Fibroblast of gingiva (primary cell): ENCODE measurements at places on chromosomes 5 and 9.

- peak; percentile 70 for DNase-seq
These were observed 2.7 kb upstream of the PDGFRB start for GRCh38 chr5:150158170-150158949.

DNA sequence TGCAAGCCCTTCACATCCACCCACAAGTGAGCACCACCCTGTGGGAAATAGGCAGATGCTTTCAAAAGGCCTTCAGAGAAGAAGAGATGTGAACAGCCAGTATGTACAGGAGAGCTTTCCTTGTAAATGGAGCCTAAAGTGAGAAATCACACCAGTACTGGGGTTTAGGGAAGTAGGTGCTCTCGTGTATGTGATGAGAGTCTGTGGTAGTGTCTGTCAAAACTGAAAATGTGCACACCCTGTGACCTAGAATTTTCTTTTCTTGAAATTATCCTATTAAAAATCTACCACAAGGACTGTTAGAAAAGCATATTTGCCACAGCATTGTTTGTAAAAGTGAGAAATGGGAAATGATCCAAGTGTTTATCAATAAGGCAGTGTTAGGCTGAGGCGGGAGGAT lies 16.6 kb downstream of the OTULINL start:
- no peak for DNase-seq

DNA sequence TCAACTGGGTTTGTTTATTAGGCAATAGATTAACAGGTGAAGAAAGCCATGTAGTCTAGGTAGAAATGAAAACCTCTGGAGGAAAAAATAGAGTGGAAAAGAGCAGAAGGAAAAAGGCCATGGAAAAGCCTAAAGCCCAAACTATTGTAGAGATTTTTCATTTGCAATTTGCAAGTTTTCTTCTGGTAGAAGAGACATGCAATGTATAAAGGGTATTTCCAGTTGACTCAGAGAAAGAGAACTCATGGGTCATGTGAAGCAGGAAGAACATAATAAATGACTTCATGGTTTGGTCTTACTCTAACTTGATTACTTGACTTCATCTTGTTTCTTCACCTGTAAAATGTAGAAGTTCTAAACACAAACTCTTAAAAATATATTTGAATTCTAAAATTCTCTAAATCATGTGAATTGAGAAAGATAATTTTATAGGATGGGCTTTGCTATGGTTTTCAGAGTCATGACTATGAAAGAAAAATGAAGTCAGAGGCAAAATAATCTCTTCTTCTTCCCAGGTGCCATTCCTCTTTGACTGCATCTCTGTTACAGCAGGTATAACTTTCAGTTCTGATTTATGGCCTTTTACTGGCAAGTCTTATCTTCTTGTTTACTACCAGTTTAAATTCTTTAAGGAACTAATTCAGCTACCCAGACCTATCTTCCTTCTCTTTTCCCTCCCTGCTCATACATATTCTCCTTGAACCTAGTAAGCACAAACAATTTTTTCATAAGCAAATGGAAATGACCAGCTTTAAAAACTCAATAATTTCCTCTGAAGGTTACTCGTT lies 47.7 kb upstream of the TMC1 start:
- no peak for DNase-seq

GRCh38 chr5:158947846-158948245 lies 151.9 kb downstream of the EBF1 start:
- no peak for DNase-seq

DNA sequence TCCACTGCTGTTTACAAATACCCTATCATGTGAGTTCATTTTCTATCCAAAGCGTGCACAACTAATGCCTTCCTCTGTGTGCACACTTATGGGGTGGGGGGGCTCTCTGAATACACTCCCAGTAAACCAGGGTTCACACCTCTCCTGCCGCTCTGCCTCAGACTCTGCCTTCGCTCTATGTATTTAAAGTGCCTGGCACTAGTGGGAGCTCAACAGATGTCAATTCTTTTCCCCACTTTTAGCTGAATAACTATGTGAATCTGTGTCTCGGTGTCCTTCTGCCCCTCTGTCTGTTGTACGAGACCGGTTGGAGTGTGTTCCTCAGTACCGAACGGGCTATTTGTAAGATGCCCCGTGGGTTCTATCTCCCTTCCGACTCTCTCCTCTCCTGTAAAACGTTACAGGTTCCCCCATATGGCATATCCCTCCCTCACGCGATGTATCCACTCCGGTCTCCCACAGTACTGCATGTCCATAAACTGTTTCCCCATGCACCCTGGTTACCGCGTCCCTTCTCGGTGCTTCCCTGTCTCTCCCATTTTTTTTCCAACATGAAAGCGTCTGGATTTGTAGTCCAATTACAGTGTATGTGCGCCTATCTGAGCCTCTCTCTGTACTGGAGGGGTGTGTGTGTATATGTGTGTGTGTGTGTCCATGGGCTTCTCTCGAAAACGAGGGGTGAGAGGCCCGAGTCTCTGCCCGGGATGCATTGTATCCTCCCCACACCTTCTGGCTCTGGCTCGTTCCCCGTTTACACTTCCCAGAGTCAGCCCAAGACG lies 1.6 kb downstream of the ELL2 start:
- DNase-seq: peak; percentile 36

- peak; percentile 84 for DNase-seq
These were observed 128.6 kb upstream of the GRHPR start for GRCh38 chr9:37293664-37294524.

DNA sequence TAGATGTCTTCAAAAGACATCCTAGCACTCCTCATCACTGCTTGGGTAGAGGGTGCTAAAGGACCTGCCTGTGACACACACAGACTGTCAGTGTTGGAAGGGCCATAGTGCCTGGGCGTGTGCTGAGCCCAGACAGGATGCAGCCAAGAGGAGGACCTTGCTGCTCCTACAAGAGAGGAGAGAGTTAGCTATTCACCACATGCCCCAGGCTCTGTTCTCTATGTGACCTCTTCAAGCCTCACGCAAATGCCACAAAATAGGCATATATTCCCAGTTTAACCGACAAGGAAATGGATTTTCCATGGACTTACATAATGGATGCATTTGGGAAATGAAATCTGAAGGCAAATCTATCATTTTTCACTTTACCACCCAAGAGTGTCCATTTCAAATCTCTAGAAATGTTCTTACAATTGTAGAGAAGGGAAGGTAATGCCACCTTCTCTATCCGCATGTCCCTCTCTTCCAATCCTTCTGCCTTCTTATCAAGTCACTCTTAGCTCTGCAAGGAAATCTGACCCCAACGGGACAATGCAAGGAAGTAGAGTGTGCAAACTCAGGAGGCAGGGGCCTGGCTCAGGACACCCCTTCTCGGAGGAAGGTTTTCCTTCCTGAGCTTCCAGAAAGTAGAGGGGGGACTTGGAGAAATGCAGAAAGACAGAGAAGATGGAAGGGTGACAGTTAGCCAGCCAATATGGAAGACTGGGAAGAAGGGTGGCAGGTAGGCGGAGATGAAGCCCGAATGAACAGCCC lies 49.5 kb downstream of the TRIM32 start:
- no peak for DNase-seq

- no peak for DNase-seq
These were observed 1768.9 kb upstream of the CDH9 start for GRCh38 chr5:28807195-28807729.

- DNase-seq: no peak
These were observed 9.4 kb downstream of the DAB2IP start for GRCh38 chr9:121660876-121661275.

- no peak for DNase-seq
These were observed 24.6 kb upstream of the KIF2A start for GRCh38 chr5:62281411-62281810.

DNA sequence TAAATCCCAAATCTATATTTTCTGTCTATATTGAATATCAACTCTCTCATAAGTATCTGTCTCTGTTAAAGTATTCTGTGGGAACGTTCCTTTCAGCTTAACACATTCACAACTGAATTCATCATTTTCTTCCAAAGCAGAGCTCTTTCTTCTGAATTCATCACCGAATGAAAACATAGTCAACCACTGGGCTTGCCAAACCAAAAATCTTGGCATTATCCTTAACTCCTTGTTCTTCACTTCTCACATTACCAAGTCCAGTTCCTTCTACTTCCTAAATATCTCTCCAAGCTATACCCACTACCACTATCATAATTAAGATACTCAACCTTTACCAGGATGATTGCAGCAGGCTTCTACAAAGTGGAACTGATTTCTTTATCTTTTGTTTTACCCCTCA lies 559.8 kb downstream of the MAT2B start:
- DNase-seq: no peak

GRCh38 chr5:72472666-72473422 lies 34.4 kb downstream of the ZNF366 start:
- peak; percentile 63 for DNase-seq

DNA sequence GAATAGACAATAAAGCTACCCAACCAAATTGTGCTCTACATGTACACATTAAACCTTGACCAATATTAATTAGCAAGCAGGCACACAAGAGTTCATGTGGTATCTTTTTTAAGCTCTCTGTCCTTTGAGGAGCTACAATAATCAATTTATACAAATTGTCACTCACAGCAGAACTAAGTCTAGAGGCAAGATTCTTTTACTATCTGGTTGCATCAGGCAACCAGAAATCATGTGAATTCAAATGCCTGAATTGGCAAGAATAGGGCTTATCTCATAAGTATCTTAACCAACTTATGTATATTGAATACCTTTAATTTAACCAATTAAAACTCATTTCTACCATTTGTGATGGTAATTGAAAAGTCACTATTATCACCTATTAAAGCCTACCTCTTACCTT lies 145.5 kb upstream of the HAPLN1 start:
- DNase-seq: no peak

DNA sequence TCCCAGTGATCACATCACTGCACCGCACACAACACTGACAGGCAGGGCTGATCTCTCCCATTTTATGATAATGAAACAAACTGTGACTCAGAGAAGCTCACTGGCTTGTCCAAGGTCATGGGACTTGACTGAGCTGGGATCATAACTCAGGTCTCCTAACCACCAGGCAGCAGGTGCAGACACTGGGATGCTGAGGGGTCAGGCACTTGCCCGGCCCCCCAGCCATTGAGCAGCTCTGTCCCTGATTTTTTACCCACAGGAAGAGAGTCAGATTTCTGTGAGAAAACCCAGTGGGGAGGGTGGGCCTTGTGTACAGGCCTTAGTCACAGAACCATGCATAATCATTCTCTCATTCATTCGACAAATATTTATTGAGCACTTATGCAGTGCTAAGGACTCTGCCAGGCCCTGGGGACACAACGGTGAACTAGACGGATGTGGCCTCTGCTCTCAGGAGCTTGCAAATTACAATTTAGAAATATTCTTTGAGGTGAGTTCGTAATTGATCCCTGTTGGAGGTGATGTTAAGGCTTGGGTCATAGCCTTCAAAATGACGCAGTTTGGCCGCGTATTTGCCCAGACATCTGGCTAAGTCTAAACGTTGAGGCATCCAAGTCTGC lies 54.5 kb upstream of the TGFBR1 start:
- no peak for DNase-seq

DNA sequence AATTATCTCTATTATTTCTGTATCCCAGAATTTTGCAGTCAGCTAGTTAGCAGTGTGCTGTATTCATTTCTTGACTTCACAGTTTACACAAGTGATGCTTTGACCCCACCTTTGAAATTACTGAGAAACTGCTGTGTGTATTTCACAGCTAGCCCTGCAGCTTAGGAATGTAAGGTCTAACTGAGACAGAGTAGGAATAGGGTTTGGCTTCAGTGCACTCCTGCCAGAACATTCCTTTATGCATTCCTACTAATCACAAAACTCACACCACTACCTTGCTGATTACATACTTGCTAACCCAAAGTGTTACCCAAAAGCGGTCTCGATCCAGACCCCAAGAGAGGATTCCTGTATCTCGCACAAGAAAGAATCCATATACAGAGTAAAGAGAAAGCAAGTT lies 551.8 kb downstream of the CDH9 start:
- DNase-seq: no peak

- no peak for DNase-seq
These were observed 13.9 kb downstream of the SLC36A1 start for GRCh38 chr5:151461312-151461711.

GRCh38 chr5:100584889-100585288 lies 49.7 kb downstream of the FAM174A start:
- peak; percentile 60 for DNase-seq

GRCh38 chr9:102842423-102842822 lies 152.7 kb upstream of the CYLC2 start:
- no peak for DNase-seq

- DNase-seq: no peak
These were observed 1.3 kb downstream of the PTCH1 start for GRCh38 chr9:95515272-95516113.

DNA sequence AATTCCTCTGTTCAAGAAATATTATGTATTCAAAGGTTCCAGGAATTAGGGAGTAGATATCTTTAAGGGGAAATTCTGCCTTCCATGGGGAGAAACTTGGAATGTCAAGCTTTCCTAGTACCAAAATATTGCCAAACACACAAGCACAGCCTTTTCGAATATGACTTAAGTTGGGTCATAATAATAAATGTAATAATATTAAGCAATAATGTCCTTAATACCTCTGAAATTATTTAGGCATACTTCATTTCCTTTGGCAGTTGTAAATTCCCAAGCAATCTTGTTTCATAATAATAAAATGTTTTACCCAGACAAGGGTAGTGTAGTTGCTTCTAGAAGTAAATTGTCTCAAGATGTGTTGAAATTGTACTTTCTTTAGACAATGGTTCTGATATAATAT lies 630.3 kb upstream of the CDH18 start:
- no peak for DNase-seq

DNA sequence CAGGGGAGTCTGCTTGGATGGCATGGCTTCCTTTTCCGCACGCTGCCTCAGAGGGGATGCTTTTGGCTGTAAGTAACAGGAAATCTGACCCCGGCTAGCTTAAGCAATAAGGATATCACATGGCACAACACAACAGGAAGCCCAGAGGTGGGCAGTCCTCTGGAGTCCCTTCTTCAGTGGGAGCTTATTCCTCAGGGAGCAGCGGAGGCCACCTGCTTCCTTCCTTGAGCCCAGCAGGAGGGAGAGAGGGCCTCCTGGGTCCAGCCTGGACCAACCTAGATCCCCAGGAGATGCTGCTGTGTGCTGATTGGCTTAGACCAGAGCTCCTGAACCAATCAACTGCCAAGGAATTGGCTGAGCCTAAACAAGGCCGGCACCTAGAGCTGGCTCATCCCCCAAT lies 66.3 kb downstream of the C9orf50 start:
- peak; percentile 26 for DNase-seq

- no peak for DNase-seq
These were observed 112.8 kb downstream of the MVB12B start for GRCh38 chr9:126439402-126439765.
